ENCODE measurements at places on chromosomes 16 and 17.

DNA sequence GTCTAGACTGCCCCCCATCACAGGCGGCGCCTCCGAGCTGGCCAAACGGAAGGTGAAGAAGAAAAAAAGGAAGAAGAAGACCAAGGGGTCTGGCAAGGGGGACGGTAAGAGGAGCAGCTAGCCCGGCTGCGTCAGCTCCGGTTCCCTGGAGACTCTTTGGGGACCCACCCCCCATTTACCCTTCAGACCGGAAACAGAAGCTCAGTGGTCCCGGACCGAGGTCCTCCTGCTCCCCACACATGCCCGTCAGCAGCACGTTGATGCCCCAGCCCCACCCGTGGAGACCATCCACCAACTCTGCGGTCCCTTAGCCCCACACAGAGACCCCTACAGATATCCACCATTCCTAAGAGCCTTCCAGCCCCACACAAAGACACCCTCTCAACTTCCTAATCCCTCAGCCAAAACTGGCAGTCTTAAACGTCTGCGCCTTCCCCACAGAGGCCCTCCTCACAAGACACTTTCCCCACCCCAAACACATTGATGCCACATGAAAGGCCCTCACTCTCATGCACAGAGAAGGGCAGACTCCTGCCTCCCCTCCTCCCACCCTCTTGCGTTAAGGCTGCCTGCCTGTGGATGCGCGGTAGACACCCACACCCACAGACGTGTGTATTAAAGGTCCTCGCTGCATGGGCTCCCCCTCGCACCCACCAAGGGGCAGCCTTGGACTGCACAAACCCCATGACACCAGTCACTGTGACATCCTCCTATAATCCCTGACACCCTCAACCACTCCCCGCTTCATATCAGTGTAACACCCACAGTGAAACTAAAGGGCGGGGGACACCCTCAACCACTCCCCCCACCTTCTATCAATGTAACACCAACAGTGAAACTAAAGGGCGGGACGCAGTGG lies 58.2 kb upstream of the RPH3AL start:
- no peak for DNase-seq

DNA sequence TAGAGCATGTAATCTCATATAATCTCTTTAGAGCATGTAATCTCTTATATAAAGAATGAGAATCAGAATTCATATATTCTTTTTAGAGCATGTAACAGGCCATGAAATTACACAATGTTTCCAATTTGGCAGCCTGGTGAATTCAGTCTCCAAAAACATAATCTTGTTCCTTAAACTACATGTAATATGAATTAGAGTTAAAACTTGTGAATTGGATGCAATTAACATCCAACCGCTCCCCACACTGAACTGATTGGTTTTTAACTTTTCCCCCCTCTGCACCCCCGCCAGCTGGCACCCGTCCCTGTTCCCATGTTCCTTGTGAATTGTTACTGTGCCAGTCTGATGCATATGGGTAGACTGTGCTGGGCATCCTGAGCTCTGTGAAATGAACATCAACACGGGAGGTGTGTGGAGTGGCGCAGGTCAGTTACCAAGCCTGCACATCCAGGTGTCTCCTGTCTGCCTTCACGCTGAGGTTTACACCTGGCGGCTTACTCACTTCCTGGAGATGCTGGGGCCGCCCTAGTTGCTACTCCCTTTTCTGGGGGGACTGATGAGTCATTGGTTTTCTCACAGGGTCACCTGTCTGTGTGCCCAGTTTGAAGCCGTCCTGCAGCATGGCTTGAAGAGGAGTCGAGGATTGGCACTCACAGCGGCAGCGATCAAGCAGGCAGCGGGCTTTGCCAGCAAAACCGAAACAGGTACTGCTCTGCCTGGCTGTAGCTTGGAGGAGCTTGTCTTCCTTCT lies 50.4 kb downstream of the SNX29 start:
- no peak for DNase-seq

DNA sequence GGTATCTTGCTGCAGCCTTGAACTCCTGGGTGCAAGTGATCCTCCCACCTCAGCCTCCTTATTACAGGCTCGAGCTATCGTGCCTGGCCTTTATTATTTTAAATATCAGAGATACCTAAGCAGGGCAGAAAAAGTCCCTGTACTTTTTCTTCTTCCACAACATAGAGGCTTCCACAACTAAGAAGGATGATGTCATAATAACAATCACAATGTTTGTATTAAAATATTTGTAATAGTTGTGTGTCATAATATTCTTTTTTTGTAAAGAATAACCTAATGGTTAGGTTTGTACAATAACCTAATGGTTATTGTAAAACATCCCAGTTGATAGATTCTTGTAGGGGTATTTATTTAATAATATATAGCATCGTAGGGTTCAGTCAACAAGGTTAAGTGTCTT lies 26.7 kb upstream of the DUSP14 start:
- DNase-seq: no peak

GRCh38 chr16:30367349-30368009 lies 2.8 kb downstream of the TBC1D10B start:
- DNase-seq: no peak

DNA sequence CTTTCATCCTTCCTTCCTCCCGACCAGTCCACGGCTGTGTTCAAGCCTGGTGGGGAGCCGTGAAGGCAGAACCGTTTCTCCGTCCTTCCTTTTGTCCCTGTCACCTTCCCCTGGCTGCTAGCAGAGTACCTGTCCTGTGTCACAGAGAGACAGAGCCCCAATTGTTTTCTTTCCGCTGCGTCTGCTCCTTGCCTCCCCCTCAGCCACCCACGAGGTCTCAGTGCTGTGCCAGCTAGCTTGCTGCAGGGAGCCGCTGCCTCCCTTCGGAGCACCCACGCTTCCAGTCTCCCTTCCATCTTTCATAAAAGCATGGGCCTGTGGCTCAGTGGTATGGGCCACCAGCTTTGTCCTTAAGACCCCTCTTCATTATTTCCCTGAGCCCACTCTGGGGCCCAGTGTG lies 62.2 kb downstream of the MPRIP start:
- no peak for DNase-seq

GRCh38 chr17:83121921-83122820 lies 42.8 kb downstream of the METRNL start:
- DNase-seq: no peak

DNA sequence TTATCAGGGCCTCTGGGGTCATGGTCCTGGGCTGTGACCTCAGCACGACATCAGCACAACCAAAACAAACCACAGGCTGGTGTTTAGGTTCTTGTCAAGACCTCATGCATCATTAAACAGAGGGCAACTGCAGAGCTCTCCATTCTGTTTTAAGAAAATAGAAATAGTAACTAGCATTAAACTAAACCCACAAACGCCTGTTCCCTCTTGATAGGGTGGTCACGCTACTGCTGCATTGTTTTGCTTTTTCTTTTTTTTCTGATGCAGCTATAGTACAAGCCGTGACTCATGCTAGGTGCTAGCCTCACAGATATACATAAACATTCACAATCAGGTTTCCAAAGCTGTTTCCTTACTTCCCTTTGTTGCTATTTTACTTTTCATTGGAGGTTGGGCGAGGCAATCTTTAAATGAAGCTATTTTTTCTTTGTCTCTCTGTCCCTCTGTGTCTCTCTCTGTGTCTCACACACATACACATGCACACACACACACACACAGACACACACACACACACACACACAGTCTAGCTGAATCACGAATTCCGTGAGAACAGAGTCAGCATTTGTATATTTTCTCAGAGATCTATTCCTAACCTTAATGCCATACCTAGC lies 310.3 kb downstream of the CDH13 start:
- DNase-seq: no peak

DNA sequence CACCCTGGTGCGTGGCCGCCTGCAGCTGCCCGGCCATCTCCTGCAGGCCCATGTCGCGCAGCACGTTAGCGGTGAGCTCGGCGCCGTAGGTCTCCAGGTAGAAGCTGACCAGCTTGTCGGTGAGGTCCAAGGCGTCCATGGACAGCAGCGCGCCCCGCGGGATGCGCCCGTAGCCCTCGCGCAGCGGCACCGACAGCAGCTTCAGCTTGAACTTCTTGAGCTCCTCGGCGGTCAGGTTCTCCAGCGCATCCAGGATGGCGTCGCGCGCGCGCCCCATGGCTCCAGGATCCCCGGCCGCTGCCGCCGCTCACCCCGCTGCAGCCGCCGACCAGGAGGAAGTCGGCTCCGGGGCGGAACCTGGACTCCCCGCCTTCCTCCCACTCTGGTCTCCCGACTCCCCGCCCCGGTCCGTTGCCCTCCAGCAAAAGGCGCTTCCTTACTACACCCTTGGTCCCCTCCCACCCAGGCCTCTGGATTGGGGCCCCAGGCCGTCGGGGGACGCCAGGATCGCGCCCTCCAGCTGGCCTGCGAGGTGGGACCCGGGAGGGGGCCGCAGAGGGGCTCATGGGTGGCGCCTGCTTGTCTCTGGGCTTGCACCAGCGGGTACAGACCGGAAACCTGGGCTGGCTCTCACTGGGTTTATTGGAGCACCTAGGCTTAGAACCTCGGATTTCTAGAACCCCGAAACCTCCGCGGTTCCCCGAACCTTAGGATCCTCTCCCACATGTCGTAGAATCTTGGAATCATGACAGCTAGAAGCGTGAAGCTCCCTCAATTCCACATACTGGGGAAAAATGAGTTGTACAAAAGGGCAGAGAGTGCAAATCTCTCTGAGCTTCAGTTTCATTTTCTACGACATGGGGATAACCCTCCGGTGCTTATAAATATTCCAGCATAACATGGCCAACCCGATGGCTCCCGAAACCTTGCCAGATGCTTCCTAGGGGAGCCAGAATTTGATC lies at the start of gene PYCARD:
Gene PYCARD, minus strand, starts transcription at position 347 of the 962 bp plus-strand sequence. Its CDS starts 70 bp downstream, at position 277.
- peak; percentile 93 for DNase-seq

- DNase-seq: no peak
Measured at GRCh38 chr17:3038941-3039340, 24.5 kb downstream of the OR1D5 start.

- DNase-seq: no peak
Measured at GRCh38 chr17:63116967-63117830, 151.2 kb downstream of the TANC2 start.

DNA sequence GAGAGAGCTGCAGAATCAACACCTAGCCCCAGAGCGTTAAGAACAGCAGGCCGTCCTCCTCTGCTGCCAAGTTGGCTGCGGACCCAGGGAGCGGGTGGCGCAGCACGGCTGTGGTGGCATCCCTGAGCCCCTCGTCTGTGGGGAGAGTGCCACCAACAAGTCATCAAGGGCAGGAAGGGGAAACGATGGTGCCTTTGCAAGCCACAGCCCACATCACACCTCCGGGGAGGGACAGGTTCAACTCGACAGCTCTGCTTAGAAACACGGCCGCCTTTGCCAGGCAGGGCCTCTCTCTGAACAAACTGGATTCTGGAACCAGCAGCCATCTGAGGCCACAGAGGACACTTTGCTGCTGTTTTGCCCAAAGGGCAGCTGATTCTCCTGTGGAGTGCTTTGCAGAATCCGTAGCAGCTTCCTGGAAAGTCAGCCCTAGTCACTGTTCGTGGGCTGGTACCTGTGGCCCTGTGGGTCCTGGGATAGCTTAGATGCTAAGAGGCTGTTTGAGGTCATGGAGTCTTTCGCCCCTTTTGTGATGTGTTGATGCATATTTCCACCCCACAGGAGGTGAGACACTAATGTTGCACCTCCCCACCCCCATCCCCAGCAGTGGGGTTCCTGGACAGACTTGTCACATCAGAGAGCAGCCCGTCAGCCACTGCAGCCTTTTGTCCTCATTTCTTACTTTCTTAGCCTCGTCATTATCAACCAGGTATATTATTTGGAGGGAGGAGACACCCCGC lies 270.6 kb downstream of the CPPED1 start:
- no peak for DNase-seq

GRCh38 chr16:23863511-23864422 lies 28.0 kb downstream of the PRKCB start:
- DNase-seq: no peak
